Right lung (tissue), 10 donors: ENCODE measurements at places on chromosomes 4 and X. TPM values are rescaled to one million over a fixed set of nuclear protein-coding genes. Genes with fewer than 3 reads are reported as not detected.

DNA sequence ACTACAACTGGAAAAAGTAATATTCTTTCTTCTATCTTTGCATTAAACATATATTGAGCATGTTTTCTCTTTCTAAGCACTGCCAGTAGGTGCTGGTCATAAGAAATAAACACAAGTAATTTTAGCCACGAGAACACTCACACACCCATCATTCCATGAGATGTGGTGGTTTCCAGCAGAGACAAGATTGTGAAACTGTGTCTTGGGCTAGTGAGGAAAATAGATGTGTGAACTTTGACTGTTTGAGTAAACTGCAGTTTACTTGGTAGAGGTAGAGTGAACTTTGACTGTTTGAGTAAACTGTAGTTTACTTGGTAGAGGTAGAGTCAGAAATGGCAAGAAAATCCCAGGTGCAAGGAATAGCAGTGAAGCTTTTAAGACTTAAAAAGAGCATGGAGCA, 300.9 kb upstream of the HS3ST1 start:
- DNase-seq: no peak

GRCh38 chr4:104915864-104916263, 230.8 kb upstream of the TET2 start:
- no peak for DNase-seq

- DNase-seq: no peak
Observed at GRCh38 chrX:119685225-119686066, 7.5 kb downstream of the SEPTIN6 start.

DNA sequence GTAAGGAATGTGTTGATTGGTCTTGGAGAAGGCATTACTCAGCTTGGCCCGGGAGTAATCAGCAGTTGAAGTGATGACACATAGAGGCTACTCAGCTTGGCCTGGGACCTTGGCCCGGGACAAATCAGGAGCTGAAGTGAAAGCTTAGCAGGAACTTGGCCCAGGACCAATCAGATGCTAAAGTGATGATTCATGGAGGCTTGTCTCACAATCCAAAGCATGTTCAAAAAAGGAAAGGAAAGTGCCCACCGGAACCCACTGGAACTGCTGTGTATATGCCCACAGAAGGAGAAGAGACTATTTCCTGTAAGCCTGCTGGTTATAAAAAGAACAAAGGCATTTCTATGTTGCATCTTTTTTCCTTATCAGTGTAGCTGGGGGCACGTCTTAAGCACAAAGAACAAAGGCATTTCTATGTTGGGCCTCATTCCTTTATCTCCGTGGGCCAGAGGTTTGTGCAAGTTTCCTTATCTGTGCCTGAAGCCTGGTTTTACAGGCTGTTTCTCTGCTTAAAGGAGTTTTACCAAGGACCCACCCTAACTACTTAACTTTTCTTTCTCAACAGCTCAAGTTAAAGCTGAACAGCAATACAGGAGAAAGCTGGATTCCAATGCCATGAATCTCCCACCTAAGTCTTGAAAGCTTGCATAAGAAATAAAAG, 1176.7 kb downstream of the NLGN4X start:
- DNase-seq: no peak

TMPRSS11B gene
- 0.16 TPM for polyA plus RNA-seq

TMPRSS11A gene
- polyA plus RNA-seq: 0.05 TPM

PCDH18 gene
- 63.5 TPM for polyA plus RNA-seq
